ENCODE measurements at places on chromosomes 16 and 17.

GRCh38 chr16:74999609-75000480 lies 1.0 kb downstream of the ZNRF1 start:
- no peak for DNase-seq

- DNase-seq: no peak
These were observed 31.4 kb downstream of the CACNG4 start for GRCh38 chr17:66995944-66996343.

- peak; percentile 74 for DNase-seq
These were observed at the start of gene MLKL for GRCh38 chr16:74700438-74701225. TSS of gene MLKL (minus strand) at chr16:74700862. CDS start at chr16:74695757, 5,105 bp downstream.

DNA sequence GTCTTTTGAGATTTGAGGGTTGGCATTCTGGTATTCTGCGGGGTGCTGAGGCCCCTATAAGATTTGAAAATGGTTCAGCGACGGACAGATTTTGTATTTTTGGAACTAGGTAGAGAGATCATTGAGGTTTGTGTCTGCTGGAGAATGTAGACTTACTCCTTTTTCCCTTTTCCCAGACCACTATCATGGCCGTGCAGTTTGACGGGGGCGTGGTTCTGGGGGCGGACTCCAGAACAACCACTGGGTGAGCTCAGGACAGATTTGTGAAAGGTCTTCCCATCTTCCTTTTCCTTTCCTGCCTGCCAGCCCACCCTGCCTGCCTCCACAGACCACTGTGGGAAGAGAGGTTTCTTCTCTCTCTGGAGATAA lies 572 bp downstream of the PSMB6 start:
- DNase-seq: no peak

DNA sequence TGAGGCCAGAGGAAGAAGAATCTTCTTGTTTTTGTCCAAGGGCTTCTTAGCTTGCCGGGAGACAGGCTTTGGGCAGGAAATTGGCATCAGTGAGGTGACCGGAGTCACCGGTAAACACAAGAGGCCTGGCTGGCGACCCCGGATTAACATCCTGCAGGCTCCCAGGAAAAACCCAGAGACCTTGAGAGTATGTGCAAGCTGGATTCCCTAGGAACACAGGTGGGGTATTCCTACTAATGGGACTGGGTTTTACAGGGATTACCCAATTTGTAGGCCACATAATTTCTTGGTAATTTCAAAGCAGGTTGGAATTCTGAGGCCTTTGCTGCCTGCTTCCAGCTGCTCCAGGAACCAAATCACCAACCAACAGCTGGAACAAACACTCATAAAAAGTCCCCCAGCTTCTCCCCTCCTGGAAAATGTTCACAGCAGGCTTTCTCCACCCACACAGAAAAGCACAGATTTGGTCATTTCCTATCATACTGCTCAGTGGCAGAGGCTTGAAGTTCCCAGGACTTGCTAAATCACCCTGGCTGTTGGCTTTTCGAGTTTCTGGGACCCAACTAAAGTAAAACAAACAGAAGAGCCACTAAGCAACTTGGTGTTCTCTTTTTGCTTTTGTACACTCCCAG lies 258.8 kb downstream of the IRF8 start:
- no peak for DNase-seq

- peak; percentile 2 for DNase-seq
These were observed 52.8 kb downstream of the TOM1L2 start for GRCh38 chr17:17919169-17920107.

GRCh38 chr17:48503747-48504146 lies 27.1 kb downstream of the HOXB1 start:
- no peak for DNase-seq

DNA sequence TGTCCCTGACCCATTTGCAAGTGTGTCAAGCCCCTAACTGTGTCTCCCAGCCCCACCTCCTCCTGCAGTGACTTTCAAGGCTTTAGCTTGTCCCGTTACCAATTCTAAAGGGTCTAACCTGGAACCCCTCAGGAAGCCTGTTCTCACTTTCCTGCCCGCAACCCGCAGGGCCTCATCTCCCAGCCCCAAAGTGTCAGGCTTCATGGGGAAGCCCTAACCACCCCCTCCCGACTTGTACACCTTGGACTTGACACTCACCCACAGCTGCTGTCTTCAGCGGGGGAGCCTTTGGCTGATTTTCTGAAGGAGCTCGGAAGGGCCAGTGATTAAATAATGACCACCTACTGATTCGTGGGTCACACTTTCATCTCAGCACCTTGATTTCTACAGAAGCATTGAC lies 33.1 kb downstream of the NLRC5 start:
- DNase-seq: no peak

DNA sequence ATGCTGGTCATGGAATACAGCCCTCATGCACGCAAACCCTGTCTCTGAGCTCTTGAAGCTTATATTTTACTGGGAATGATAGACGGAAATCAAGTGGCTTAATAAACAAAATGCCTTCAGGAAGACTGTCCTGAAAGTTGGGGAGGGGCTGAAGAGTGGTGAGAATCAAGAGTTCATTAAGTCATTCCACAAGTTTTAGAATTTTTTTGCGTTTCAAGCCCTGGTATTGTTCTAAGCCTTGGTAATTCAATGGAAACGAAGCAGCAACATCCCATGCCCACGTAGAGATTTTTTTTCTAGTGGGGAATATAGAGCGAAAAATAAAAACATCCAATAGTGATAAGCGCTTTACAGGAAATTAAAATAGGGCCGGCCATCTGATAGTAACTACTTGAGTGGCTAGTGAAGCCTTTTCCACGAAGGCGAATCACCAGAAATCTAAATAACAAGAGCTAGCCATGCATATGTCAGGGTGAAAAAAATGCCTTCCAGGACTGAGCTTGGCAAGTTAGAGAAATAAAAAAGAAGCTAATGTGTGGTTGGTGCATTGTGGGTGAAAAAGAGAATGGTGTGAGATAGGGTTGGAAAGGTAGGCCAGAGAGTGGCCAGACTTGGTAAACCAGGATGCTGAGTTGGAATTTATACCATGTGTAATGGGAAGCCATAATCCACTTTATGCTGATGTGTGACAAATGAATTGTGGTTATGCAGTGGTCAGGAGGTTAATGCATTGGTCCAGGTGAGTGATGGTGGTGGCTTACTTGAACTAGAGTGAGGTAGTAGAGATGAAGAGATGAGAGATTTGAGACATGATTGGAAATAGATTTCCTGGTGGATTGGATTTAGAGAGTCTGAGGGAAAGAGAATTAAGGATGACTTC lies 772 bp downstream of the PFAS start:
- DNase-seq: no peak

DNA sequence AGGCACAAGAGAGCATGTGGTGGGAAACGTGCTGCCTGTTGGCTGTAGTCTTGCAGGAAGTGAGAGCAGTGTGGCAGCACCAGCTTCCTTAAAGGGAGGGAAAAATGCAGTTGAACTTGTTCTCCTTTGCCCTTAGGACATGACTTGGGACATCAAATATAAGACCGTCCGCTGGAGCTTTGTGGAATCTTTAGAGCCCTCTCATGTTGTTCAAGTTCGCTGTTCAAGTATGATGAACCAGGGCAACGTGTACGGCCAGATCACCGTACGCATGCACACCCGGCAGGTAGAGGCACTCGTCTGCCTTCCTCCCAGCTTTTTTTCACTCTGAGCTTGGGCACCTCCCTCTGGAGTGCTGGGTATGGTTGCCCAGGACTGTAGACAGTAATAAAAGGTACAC lies 23.3 kb downstream of the GPR179 start:
- no peak for DNase-seq

GRCh38 chr17:17215575-17215974 lies 9.4 kb upstream of the PLD6 start:
- DNase-seq: no peak

- no peak for DNase-seq
These were observed 9.4 kb upstream of the PRPSAP2 start for GRCh38 chr17:18848501-18848900.

Measured in KG1 (cell line).